ENCODE measurements at places on chromosomes 2 and 18. TPM values are rescaled to one million over a fixed set of nuclear protein-coding genes. Genes with fewer than 3 reads are reported as not detected.

The SLC35F5 gene
- 89.8 TPM for total RNA-seq

The KIF5C gene
- total RNA-seq, result 1.6 TPM

The CNGA3 gene
- total RNA-seq, result not detected

The PROKR1 gene
- not detected for total RNA-seq

The TMEM17 gene
- total RNA-seq, result 4.1 TPM
